Activated CD8-positive, alpha-beta memory T cell treated with anti-CD3 and anti-CD28 coated beads for 1 hour (primary cell): ENCODE measurements at places on chromosomes 11 and 22.

- DNase-seq: no peak
These were observed 26.1 kb downstream of the BDNF start for GRCh38 chr11:27673979-27674663.

DNA sequence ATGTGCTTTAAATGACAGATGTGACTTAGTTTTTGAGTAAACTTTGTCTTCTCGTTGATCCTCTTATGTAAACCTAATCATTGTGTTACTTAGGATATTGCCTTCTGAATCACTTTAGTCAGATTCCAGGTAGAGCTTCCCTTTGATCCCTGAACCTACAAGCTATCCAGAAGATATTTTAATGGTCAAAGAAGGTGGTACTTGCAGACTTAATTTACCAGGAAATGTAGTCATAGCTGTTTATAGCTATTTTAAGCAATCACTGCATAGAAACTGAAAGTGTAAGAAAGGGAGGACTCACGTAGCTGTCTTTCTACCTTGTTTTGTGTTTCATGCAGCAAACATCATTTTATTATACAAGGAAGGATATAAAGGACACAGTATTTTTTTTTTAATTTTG, 189.5 kb downstream of the DDX10 start:
- DNase-seq: no peak

DNA sequence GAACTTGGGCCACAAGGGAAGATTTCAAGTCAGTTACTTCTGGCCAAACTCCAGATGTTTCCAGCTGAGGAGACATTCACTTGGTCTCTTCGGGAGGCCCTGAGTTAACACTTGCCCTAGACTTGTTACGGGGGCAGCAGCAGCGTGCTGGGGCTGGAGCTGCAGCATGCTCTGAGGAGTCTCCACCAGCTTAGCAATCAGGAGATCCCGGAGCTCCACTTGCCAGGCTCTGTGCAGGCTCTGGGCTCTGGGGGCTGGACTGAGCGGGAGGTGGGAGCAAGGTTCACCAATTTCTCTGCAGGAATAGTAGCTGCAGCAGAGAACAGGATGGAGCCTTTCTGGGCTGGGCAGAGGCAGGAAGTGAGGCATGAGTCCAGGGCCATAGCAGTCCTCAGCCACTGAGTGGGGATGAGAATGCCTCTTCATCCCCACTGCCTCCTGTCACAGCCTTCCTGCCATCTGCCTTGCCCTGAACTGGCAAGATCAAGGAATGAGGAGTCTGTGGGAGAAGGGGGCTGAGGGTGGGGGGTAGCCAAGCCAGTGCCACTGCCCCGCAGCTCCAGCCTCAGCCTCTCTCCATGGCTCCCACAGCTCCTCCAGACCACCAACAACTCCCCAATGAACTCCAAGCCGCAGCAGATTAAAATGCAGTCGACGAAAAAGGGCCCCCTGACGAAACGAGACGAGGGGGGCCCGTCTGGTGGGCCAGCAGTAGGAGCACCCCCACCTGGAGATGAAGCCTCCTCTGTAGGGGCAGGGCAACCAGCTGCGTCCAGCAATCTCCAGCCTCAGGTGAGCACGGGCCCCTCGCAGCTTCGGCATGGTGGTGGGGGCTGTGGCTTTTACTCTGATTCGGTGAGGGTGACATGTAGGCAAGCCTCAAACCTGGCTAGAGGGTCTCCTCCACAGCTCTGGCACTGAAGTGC, 23.4 kb downstream of the GTPBP1 start:
- DNase-seq: no peak

- no peak for DNase-seq
These were observed 28.4 kb upstream of the SCN3B start for GRCh38 chr11:123682696-123683410.

DNA sequence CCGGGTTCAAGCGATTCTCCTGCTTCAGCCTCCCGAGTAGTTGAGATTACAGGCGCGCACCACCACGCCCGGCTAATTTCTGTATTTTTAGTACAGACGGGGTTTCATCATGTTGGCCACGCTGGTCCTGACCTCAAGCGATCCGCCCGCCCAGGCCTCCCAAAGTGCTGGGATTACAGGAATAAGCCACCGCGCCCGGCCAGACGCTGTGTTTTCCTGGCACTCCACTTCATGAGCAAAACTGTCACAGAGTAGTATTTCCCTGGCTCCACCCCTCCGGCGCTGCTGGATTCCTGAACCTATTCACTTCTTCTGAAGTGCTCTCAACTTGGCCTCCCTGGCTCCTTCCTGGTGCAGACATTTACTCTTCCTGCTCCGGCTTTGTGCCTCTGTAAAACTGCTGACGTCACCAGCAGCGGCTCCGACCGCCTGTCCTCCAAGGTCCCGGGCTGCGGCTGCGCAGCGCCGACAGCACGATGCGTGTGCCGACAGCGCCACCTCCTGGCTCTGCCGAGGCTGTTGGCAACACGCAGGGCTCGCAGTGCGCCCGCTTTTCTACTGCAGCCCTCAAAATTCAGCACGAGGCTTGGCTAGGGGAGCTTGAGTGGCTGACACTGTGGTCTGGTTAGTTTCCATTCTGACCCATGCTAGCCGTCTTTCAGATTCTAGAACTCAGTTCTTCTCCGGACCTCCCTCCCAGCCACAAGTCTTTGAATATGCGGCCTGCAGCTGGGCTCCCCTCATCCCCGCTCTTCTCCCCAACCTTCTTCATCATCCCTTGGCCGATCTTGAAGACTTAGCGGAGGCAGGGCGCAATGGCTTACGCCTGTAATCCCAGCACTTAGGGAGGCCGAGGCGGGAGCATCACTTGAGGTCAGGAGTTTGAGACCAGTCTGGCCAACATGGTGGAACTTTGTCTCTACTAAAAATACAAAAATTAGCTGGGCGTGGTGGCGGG, 36.6 kb downstream of the APOL3 start:
- DNase-seq: peak; percentile 87

DNA sequence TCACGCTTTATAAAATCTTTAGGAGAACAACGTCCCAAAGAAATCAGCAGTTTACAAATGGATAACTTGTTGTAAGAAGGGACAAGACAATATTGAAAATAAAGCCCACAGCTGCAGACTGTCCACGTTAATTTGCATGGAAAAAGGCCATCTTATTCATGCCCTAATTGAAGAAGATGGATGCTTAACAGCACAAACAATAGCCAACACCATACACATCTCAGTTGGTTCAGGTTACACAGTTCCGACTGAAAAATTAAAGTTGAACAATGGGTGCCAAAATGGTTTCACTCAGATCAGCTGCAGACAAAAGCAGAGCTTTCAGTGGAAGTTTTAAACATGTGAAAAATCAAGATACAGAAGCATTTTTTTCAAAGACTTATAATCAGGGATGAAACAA, 314.2 kb downstream of the RAB38 start:
- no peak for DNase-seq

DNA sequence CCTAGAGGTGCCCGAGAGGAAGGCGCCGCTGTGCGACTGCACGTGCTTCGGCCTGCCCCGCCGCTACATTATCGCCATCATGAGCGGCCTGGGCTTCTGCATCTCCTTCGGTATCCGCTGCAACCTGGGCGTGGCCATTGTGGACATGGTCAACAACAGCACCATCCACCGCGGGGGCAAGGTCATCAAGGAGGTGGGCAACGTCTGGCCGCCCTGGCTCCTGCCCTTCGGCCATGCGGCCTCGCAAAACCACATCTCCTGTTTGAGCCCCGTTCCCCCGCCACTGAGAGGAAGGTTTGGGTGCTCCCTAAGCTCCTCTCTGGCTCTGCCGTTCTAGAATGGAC, 3.4 kb downstream of the SLC17A6 start:
- no peak for DNase-seq

DNA sequence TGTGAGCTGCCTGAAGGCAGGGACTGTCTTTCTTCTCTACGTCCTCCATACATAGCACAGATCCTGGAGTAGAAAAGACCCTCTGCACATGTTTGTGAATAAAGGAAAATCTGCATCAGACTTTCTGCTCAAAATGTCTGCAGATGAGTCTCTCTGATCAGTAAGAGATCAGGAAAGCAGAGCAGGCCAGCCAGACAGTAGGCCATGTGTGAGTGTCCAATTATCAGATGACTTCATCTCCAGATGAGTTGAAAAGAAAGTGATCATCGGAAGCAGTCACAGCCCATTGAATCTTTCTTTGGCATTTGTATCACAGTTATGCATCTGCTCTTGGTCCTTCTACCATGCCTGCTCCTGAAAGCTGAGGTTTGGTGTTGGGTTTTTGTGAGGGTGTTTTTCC, 298.7 kb upstream of the NCAM1 start:
- no peak for DNase-seq

- DNase-seq: no peak
These were observed 562.6 kb upstream of the ANO3 start for GRCh38 chr11:25769287-25769686.

GRCh38 chr11:2481253-2481652, 36.4 kb downstream of the KCNQ1 start:
- no peak for DNase-seq

- no peak for DNase-seq
These were observed 55.5 kb downstream of the LARGE1 start for GRCh38 chr22:33864723-33865130.

GRCh38 chr11:28983780-28984179, 875.6 kb downstream of the METTL15 start:
- DNase-seq: no peak

DNA sequence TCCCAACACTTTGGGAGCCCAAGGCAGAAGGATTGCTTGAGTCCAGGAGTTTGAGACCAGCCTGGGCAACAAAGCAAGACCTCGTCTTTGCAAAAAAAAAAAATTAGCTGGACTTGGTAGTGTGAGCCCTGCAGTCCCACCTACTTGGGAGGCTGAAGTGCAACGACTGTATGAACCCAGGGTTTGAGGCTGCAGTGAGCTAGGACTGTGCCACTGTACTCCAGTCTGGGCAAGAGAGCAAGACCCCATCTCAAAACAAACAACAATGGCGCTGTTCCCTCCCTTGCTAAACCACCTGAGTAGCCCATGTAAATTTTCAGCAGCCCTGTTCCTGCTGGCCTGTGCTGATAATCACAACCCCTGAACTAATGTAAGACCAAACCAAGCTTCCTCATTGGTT, 3.1 kb downstream of the LAMTOR1 start:
- no peak for DNase-seq

DNA sequence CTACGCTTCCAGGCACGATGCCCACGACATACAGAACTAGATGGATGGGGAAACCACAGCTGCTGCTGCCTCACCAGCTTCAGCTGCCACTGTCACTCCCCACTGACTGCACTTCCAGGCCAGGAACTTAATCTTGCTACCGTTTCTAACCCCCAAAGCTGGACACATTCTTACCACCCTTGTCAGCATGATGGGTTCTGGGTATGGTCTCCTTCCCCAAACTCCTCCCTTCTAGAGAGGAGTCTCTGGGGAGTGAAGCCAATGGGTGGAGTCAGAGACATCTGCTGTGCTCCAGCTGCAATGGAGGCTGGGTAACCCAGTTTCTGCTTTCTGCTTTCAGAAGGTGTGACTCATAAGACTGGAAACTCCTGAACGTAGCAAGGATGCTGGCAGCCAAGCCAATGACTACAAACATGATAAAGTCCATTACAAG, 87.0 kb upstream of the THY1 start:
- DNase-seq: no peak

- no peak for DNase-seq
These were observed 5.7 kb upstream of the MUC5B start for GRCh38 chr11:1217151-1217550.

DNA sequence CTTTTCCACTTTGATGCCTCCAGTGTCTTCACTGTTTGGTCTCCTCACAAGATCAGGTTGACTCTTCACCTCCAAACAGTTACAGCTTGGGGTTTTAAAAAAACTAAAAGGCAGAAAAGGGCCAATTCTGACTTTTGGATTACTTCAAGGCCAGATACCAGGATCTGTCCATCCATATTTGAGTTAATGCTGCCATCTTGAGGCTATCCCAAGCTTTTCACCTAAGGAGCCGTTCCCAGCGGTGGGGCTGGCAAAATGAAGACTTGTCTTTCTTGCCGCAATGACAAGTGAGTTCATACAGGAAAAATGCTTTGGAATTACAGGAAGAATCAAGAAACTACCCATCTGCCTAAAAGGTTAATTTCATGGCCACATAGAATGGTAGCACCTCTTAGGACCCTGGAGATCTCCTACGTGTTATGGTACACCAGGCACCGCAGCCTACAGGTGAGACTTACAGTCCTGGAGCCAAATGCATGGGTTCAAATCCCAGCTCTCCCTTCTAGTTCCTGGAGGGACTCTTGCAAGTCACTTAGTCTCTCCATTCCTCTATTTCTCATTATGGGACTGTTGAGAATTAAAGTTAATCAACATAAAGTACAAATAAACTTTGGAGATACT, 6.0 kb upstream of the OR5B21 start:
- DNase-seq: no peak

DNA sequence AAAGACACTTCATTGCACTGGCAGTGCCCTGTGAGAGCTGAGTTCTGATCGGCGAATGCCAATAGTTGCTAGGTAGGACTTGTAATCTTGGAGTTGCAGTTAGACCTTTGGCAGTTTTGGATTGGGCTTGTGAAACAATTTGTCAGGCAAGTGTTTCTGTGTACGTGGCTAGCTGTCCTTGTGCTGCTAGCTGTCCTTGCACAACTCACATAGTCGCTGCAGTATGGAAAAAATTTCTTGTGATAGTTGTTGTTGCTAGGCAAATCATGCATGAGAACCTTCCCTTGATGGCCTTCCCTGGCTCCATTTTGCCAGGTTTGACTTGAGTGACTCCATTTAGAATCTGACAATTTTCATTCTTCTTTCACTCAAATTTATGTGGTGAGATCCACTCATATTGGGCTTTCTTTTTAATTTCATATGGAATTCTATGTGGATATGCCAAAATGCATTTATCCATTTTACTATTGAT, 140.7 kb downstream of the APIP start:
- no peak for DNase-seq

- DNase-seq: no peak
These were observed 3.0 kb downstream of the LRFN4 start for GRCh38 chr11:66859686-66860448.
